Activated T-cell treated with anti-CD3 and anti-CD28 coated beads for 4 hours (primary cell): ENCODE measurements at places on chromosomes 2 and 18.

DNA sequence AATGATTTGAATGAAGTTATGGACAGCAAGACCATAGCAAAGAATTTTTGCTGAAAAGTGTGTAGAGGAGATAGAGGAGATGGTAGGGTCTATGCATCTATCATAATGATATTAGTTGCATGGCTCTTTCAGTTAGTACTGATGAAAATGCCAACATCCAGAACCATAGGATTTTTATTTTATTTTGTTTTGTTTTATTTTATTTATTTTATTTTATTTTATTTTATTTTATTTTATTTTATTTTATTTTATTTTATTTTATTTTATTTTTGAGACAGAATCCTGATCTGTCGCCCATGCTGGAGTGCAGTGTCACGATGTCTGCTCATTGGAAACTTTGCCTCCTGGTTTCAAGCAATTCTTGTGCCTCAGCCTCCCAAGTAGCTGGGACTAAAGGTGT, 1021.1 kb upstream of the ZEB2 start:
- no peak for DNase-seq

- DNase-seq, result no peak
Observed at GRCh38 chr2:162233197-162233596, 10.0 kb downstream of the FAP start.

GRCh38 chr2:187148059-187148714, 299.2 kb upstream of the ZSWIM2 start:
- no peak for DNase-seq

DNA sequence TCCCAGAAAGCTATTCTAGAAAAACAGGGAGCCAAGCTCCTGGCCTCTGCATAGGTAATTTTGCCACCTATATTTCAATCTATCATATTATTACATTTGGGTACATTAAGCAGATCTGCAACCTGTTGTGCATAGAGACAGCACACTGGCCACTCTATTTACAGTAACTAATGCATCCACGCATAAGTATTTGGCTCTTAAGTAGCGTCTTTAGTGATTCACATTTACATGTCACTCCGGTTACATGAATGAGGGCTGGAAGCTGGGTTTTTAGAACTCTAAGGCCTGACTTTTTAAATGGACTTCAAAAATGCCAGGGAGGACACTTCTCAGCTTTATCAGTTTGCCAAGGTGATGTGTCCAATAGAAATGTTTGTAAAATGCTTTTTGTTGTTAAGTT, 97.7 kb downstream of the NYAP2 start:
- DNase-seq, result no peak

- no peak for DNase-seq
Observed at GRCh38 chr2:240726876-240727275, 35.2 kb downstream of the AQP12A start.

GRCh38 chr2:234874347-234875046, 77.3 kb upstream of the SH3BP4 start:
- DNase-seq, result no peak

DNA sequence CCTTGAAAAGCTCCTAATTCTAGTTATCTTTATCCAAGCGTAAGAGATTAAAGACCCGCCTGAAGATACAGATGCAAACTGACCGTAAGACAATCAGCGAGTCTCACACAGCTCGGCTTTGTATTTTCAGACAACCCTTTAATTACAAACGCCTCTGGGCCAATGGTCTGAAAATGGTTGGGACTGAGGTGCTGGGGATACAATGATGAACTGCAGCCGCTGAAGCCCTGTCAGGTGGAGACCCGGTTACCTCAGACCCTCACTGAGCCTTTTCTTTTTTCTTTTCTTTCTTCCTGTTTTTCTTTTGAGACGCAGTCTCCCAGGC, 715 bp upstream of the CFAP36 start:
- DNase-seq, result no peak

DNA sequence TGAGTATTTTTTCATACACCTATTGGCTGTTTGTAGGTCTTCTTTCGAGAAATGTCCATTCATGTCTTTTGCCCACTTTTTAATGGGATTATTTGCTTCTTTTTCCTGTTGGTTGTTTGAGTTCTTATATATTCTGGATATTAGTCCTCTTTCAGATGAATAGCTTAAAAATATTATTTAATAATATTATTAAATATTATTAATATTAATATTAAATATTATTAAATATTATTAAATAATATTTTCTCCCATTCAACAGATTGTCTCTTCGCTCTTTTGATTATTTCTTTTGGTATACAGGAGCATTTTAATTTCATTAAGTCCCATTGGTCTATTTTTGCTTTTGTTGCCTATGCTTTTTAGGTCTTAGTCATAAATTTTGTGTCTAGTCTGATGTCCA, 361.9 kb downstream of the TSN start:
- DNase-seq, result no peak

- no peak for DNase-seq
Observed at GRCh38 chr2:112262876-112263275, 8.0 kb upstream of the ZC3H8 start.

DNA sequence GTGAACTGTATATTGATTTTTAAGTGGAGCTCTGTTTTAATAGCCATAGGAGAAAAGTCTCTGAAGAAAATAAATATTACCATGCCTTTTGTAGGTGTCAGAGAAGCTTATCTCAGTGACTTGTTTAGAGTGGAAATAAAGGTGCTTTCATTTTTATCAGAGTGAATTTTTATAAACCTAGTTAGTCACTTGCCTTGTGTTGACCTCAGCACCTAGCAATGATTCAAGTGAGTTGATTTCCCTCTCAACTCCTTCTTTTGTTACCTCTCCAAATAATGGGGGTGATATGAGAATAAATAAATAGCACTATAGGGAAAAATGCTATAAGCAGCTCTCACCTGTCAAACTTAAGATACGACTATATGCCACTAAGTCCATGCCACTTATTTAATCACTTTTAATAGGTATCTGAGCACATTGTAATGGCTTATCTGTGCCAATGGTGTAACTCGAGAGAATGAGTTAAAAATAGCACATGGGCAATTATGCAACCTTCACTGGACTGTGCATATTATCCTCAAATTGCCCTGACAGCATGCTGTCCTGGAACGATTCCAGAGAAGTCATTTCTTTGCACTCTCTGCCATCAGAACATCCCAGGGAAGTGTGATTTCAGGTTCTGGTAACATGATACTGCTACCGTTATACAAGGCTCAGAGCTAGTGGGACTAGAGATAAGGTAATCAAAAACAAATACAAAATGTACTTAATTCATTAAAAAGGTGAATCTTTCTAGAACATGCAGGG, 290.8 kb downstream of the CCDC85A start:
- DNase-seq, result no peak

DNA sequence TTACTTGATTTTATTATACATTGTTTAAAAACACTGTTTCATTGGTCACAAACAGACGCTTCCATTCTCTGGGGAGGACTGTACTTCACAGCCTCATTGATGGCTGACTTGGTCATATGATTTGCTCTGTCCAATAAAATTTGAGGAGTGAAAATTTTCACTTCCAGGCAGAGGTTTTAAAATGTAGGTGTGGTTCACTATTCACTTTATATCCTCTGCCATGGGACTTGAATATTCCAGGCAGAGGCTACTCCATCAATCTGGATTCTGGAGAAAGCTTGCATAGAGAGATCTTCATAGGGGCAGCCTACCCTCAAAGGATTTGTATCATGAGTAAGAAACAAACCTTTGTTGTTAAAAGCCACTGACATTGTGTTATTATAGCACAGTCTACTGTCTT, 56.7 kb downstream of the LDAH start:
- no peak for DNase-seq
